ENCODE measurements at places on chromosomes 3 and 15.

DNA sequence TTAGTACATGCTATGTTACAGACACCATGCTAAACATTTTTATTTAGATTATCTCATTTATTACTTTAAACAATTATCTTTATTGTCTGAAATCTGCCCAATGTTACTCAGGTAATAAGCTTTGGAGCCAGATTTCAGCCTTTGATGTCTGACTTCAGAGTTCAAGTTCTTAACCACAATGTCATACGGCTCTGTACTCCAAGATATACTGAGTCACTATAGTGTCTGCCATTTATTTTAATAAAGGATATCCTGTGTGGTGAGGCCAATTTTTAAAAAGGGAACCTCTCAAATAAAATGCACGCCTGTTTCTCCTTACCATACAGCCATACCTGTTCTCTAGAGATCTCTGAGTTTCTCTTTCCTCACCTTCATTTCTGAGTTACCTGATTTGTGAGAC, 193.1 kb downstream of the EPHA3 start:
- no peak for DNase-seq

DNA sequence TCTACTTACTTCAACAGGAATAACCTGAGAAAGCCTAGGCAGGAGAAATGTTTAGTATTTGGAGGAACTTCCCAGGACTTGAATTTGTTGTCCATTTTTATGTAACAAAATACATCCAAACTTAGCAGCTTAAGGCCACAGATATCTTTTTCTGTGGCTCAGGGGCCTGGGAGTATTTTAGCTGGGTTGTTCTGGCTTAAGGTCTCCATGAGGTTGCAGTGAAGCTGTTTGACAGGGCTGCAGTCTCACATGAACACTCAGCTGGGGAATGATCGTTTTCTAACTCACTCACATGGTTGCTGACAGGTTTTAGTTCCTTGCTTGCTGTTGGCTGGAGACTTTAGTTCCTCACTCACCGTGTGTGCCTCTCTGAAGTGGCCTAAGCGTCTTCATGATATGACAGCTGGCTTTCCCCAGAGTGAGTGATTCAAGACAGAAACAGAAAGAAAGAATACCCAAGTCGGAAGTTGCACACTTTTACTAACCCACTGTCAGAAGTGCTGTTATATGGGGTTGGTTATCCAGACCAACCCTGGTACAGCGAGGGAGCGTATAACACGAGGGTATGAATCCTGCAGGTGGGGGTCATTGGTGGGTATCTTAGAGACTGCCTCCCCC, 229.7 kb upstream of the TBL1XR1 start:
- DNase-seq = peak; percentile 75

GRCh38 chr3:123584284-123584987, 417 bp downstream of the HACD2 start:
- peak; percentile 43 for DNase-seq

DNA sequence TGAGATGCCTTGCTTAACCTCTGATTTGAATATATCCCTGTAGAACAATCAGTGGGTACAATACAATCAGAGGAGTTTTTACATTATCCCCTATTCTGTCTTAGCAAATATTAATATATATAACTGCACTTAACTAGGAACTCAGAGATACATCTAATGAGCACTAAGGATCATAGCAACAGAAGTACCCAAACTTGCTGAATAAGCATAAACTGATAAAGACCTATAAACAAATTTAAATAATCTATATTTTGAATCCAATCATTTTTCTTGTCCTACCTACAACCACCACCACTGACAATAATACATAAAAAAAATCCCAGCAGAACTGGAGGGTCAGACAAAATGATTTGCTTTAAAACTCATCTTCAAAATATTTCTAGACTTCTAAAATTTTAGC, 106.2 kb downstream of the ATP8B4 start:
- no peak for DNase-seq

DNA sequence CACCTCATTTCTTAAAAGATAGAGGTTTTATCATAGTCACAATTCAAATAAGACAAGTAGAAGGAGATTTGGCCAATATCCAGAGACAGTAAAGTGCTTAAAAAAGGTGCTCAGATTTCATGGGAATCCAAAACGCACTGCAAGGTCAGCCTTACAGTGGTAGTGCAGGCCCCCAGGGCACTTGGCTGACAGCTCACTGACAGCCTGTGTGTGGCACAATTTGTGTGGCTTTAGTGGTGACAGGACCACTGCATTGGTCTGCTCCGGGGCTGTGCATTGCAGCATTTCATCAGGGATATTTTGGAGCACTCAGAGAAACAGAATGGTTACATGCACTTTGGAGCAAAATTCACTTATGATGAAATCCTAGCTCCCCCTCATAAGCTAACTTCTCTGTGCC, 544.3 kb downstream of the NTRK3 start:
- DNase-seq = no peak

GRCh38 chr3:193240850-193241706, at the start of gene PLAAT1:
PLAAT1 (plus strand) TSS chr3:193241222; CDS start chr3:193255651, 14,429 bp downstream.
- peak; percentile 31 for DNase-seq

DNA sequence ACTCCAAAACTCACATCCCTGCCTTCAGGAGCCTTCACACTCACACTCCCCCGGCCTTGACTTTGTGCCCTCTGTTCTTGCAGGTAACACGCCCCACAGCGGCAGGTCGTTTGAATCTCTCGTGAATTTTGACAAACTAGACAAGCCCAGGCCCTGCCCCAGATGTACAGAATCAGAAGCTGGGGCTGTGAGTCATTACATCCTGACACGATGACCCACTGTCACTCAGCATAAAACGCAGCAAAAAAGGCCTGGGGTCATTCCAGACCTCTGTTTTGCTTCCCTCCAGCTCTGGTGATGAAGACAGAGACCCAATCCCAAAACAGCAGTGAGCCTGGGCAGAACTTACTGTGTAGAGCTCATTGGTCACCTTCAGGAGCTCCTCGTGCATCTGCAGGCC, 116.4 kb upstream of the RAD18 start:
- DNase-seq = no peak

GRCh38 chr15:31111091-31111647, 9.6 kb upstream of the TRPM1 start:
- no peak for DNase-seq

All from activated CD8-positive, alpha-beta T cell treated with anti-CD3 and anti-CD28 coated beads for 36 hours (primary cell).